Right cardiac atrium (tissue), 5 donors: ENCODE measurements at places on chromosomes 2 and 18. TPM values are rescaled to one million over a fixed set of nuclear protein-coding genes. Genes with fewer than 3 reads are reported as not detected.

- DNase-seq: no peak
These were observed 88.0 kb downstream of the ACTR3 start for GRCh38 chr2:113977660-113978523.

GRCh38 chr2:66696374-66696773 lies 261.4 kb downstream of the MEIS1 start:
- DNase-seq: no peak

- no peak for DNase-seq
These were observed 198.2 kb upstream of the NDUFV2 start for GRCh38 chr18:8904316-8904715.

DNA sequence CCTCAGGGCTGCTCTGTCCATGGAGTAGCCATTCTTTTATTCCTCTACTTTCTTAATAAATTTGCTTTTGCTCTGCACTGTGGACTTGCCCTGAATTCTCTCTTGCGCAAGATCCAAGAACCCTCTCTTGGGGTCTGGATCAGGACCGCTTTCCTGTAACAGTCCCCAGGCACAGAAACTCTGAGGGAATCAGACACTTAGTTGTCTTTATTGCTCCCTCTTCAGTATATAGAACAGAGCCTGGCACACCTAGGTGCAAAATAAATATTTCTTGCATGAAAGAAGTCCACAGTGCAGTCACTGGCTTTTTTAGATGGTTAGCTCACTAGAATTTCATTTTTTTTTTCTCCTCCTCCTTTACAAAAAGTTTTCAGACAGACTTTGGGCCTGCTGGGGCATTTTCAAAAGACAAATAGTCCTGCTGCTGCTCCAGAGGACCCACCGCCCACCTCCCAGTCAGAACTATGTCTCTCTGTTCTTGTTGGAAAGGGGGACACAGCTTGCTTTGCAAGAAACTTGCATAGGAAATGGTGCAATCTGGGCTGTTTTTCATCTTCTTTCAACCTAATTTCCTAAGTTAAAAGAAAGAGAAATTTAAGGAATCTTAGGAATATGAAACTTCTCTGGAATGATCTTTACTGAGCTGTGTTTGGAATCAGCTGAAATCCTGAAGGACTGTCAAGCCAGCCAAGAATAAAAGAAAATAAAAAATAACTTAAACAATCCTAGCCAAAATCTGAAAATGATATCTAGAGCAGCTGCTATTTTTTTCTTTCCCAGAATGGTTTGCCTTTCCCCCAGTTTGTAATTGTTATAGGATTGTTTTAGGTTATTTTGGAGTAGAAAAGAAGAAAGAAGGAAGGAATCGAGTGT lies 31.7 kb upstream of the MAP4K3 start:
- DNase-seq: no peak

C2orf81 gene
- 1.1 TPM for total RNA-seq
